ENCODE measurements at places on chromosomes 4 and X.
A peak's percentile ranks its signal among the peaks of the same experiment; 100 is the strongest.

DNA sequence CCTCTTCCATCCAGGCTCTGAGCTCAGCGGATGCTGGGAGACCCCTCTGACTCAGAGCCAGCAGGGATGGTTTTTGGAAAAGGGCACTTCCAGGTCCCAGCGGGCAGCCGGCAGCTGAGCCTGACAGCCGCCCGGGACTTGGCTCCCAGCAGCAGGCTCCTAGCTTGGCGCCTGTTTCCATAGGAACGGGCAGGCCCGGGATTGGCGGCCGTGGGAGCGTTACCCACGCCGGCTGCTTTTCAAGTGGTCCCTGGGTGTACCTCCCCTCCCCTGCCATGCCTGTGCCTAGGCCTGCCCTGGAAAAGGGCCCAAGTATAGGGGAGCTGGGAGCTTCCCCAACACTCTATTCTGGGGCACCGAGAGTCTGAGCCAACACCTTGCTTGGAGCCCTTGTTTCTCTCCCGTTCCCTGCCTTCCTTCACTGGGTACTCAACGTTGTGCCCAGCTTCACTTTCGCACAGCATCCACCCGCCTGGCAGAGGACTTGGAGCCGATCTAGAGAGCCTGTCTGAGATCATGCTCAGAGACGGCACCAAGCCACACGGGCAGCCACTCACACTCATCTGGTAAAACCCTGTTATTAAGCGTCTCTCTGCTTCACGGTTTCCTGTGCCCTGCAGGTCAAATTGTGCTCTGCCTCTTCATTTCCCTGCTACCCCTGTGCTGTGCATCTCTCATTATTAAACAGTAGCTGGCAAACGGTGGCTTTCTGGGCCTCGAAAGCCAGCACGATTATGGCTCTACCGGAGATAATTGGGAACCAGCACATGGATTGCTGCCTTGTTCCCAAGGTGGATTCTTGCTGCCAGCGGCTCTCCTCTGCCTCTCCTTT lies 521.5 kb downstream of the BCOR start:
- peak; percentile 78 for DNase-seq

DNA sequence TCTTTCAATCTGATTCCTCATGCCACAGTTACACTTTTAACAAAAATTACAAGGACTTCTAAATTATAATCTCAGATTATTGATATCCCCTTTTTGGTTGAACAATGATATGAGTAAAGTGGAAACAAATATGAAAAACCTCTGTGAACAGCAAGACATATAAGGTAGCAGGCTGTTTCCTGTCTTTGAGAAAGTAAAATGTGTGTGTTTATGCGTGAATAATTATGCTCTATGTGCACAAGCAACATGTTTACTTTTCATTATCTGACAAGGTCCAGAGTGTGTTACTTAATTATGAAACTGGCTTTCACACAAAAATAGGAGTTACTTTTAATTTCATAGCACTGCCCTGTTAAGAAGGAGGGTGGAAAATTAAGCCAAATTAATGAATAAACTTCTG lies 43.1 kb downstream of the DDIT4L start:
- DNase-seq = peak; percentile 2

- no peak for DNase-seq
Measured at GRCh38 chrX:155028877-155029291, 2.2 kb downstream of the FUNDC2 start.

DNA sequence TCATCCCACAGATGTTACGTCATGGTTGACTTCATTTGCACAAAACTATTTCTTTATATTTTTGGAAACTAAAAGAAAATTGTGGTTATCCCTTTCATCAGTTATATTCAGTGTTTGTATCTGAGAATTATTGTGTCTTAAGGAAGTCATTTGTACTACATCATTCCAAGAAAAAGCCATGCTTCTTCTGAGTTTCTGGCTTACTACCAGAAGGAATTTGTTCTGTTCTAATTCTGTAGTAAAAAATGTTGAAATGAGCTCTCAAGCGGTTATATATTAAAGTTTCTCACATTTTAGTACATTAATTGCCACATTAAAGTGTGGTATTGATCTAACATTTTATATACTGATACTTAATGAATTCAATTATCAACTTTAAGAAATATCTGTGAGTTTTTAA lies 1844.5 kb downstream of the PCDH7 start:
- no peak for DNase-seq

DNA sequence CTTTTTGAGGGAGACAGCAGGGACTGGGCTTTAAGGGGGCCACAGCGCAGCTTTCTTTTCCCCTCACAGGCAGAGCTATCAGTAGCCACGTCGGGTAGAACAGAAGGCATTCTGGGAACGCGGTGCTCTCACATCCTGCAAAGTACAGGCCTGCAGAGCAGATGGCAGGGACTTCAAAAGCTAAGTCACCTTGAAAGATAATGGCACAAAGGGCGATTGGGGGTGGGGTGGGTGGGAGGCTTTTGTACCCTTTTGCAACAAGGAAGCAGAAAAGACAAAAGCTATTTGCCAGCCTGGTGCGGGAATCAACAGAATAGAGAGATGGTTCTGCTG lies 93.9 kb downstream of the PHKA2 start:
- DNase-seq = no peak

GRCh38 chr4:140829825-140830224 lies 73.6 kb upstream of the TBC1D9 start:
- no peak for DNase-seq

- no peak for DNase-seq
Measured at GRCh38 chrX:133250184-133251100, 32.3 kb upstream of the TFDP3 start.

DNA sequence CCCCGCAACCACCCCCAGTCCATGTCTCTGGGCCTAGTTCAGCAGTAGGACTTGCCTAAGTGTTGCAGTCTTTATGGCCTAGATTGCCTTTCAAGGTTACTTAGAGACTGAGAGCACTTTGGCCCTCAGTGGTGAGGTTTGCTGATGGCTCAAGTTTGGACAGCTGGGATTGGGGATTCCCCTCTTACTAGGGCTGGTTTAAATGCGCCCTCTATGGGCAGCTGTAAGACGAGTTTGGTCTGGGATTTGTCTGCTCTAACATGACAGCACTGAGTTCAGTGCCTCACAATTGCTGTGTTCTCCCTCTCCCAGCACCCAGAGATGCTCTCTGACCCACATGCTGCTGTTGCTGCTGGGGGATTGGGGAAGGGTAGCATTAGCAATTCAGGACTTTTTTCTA lies 23.1 kb downstream of the DACH2 start:
- DNase-seq = no peak

DNA sequence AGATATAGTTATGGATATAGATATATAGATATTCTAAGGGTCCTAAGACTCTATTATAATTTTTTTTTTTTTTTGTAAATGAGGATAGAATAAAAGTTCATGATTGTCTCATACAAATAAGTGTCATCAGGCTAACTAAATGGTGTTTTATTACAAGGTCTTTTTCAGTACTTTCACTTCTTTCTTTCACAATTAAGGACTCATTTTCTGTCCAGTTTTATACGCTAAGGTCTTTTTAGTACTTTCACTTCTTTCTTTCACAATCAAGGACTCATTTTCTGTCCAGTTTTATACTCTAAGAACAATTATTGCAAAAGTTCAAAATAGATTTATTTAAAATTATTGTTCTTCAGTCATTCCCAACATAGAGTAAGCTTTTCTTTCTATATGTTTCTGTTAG lies 32.7 kb downstream of the RUFY3 start:
- DNase-seq = no peak
